NCI-H460 (cell line): ENCODE measurements at places on chromosomes 12 and 14. TPM values are rescaled to one million over a fixed set of nuclear protein-coding genes. Genes with fewer than 3 reads are reported as not detected.

The KRT83 gene
- 1.4 and 1.7 TPM in 2 replicates for total RNA-seq

The C1QL4 gene
- 0.50 and 0.55 TPM in 2 replicates for total RNA-seq

The SERPINA12 gene
- not detected in 2 replicates for total RNA-seq

The PYM1 gene
- total RNA-seq, result 33.0 and 33.1 TPM in 2 replicates

The MED13L gene
- total RNA-seq, result 30.9 and 32.1 TPM in 2 replicates

The RFC5 gene
- total RNA-seq, result 39.8 and 40.7 TPM in 2 replicates

The SLC38A6 gene
- total RNA-seq, result 54.2 and 54.9 TPM in 2 replicates

The PTGER2 gene
- 0.29 and 0.42 TPM in 2 replicates for total RNA-seq

The MGST1 gene
- total RNA-seq, result 309 and 386 TPM in 2 replicates

The MANSC1 gene
- total RNA-seq, result 2.7 TPM in 2 replicates

- no peak for DNase-seq
Measured at GRCh38 chr12:111121840-111122239, 201.5 kb upstream of the MYL2 start.

GRCh38 chr12:18684430-18684829 lies 53.4 kb downstream of the PLCZ1 start:
- no peak for DNase-seq

DNA sequence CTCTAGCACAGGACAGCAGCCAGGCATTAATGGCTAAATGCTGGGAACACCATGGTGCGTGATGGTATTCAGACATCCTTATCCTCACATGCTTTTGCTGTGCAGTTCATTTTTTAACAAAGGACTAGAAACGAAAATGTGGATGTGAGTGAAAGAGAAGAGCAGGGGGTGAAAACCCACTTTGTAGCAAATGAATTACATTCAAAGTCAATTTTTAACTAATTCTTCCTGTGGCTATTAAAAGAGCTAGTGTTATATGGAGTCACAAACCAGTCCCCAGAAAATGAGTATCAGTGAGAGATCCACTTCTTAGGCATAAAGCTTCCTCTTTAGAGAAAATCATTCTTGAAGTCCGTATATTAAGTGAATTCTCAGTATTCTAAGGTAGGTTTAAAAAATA lies 592.0 kb upstream of the LMO3 start:
- no peak for DNase-seq

GRCh38 chr14:33943096-33943883 lies 7.6 kb downstream of the EGLN3 start:
- DNase-seq, result no peak

GRCh38 chr12:77745624-77746023 lies 85.1 kb upstream of the NAV3 start:
- DNase-seq, result no peak

- no peak for DNase-seq
Measured at GRCh38 chr12:131764738-131765137, 53.8 kb downstream of the SFSWAP start.

DNA sequence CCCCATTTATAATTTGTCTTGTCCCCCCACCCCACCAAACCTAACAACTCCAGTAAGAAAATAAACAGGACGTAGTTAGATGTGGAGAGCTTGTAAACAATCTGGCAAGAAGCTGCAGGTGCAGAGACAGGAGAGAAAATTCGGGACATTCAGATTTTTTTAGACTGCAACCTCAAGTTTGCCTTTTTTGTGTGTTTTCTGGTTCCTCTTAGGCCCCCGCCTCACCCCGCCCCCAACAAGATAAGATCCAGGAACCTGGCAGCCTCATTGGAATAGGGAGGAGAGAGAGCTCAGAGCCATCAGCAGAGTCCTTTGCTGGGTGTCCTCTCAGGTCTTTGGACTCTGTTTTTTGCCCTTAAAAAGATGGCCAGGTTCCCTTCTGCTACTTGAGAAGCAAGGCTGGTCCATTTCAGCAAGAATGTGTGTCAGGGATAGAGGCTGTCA lies 2.9 kb downstream of the HOXC10 start:
- DNase-seq, result no peak

- DNase-seq, result no peak
Measured at GRCh38 chr12:117111821-117112595, 12.8 kb upstream of the TESC start.

DNA sequence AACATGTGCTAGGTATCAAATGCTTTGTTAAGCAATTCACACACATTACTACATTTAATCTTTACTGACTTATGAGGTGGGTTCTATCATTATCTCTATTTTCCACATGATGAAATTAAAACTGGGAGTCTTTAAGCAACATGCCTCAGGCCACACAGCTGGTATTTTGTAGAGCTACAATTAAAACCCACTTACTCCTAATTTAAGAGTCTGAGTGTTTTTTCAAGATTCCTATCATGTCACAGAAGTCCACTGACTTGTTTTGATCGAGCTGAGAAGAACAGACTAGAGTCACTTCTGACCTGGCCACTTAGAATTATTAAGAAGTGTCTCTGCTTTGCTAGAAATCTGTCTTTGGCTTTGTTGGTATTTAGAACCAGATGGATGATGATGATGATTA lies 670.7 kb downstream of the NRXN3 start:
- DNase-seq, result no peak

GRCh38 chr12:5534426-5535199 lies 102.7 kb downstream of the NTF3 start:
- DNase-seq, result no peak

DNA sequence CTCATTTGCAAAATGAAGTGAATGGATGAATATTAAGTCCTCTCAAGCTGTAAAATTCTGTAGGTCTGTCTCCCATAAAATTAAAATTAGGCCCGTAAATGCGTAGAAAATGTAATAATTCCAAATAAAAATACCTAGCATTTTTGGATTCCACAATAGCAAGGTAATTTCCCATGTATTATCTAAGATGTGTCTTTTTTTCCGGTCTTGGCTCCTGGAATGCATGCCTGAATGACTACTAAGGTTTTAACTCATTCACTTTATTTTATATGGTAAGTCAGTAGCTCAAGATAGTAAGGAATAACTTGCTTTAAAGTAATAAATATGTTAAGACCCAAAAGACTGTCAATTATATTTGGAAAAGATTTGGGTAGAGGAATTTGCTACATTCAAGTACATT lies 11.1 kb downstream of the TXNRD1 start:
- DNase-seq, result no peak

GRCh38 chr14:91108941-91109611 lies 4.8 kb upstream of the DGLUCY start:
- DNase-seq, result no peak

DNA sequence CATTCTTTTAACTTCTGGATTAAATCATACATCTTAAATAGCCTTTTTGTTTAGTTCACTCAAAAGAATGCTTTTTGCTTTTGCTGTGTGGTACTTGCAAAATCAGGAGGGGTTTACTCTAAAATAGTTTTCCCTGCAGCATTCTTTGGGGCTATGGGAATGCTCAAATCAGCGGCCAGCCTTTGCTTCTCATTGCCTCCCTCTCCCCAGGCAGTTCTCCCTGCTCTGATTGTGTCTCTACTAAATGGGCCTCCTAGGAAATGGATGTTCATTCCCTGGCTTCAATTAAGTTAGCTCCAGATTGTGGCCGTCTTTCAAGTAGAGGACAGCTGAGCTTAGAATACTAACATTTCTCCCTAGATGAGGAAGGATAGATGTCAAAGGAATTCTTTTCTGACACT lies 4.4 kb downstream of the TULP3 start:
- no peak for DNase-seq

GRCh38 chr12:20711846-20712245 lies 16.7 kb downstream of the SLCO1C1 start:
- no peak for DNase-seq

DNA sequence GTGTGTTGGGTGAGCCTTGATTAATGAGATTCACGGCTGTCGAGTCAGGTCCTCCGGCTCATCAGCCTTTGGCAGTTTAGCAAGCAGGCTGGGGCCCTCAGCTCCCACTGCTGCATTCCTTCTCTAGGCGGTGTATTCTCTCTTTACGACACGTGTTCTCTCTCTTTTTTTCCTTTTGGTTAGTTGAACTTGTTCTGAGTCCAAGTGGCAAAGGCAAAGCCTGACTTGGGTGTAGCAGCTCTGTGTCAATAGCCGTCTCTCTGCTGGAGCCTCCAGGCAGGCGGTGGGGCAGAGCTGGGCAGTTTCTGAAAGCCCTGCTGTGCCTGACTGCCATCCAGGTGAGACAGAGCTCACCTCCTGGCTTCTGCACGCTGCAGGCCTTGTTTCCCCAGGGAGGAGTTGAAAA lies 46.6 kb downstream of the SUSD6 start:
- DNase-seq, result no peak

DNA sequence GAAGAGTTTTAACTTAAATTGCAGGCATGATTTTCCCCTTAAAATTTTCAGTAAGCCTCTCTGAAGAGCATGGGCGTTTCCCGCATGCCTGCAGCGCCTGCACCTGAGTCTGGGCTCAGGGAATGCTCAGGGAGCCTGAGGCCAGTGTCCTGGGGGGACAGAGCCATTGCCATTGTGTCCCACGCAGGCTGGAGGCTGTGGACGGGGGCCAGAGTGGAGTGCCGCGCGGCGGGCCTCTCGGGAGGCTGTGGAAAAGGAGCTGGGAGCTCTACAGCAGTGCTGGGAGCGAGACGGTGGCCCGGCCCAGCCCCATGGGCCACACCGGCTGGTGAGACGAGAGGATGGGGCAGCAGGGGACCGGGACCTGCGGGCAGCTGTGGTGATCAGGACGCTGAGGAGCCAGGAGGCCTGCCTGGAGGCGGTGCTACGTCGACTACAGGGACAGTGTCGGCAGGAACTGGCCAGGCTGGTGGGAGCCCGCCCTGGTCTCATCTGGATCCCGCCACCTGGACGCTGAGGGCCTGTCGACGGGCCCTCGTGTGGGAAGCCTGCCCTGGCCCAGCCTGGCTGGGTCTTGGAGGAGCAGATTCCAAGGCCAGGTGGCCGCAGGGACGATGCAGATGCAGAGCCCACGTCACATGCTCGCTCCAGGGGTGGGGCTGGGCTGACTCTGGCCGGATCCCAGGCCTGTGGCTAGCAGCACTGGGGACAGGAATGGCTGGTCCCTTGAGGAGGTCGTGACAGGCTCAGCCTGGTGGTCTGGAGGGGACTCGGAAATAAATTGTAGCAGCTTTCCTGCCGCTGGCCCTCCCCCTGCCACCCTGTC lies 7.6 kb downstream of the TEDC1 start:
- DNase-seq, result no peak

- DNase-seq, result no peak
Measured at GRCh38 chr12:105462831-105463230, 132.3 kb downstream of the C12orf75 start.

GRCh38 chr12:124564232-124564958 lies 3.0 kb downstream of the NCOR2 start:
- no peak for DNase-seq

GRCh38 chr14:71541973-71542690 lies 390.1 kb upstream of the RGS6 start:
- no peak for DNase-seq

GRCh38 chr14:55436519-55436918 lies 3.9 kb downstream of the TBPL2 start:
- DNase-seq, result no peak
